ENCODE measurements at places on chromosomes 5 and 9. TPM values are rescaled to one million over a fixed set of nuclear protein-coding genes. Genes with fewer than 3 reads are reported as not detected.

Gene SAXO1
- not detected for total RNA-seq

Gene DMRT2
- total RNA-seq = 4.0 TPM

Gene LHX3
- total RNA-seq = not detected

Gene SLC6A3
- not detected for total RNA-seq

Gene LRRC19
- total RNA-seq = 0.78 TPM

Gene DMRT3
- total RNA-seq = not detected

Gene UGT3A2
- total RNA-seq = not detected

Gene PCDHA12
- total RNA-seq = 3.9 TPM

Gene INSL4
- total RNA-seq = not detected

Gene PCDHB2
- total RNA-seq = 2.0 TPM

Gene GRM6
- not detected for total RNA-seq

Gene SPAAR
- 7.3 TPM for total RNA-seq

Gene DMRTA1
- total RNA-seq = 3.3 TPM

Gene PLAC8L1
- not detected for total RNA-seq

Gene C9
- total RNA-seq = not detected

Gene STPG3
- total RNA-seq = not detected

Gene MTAP
- 25.1 TPM for total RNA-seq

Gene PCDHA9
- 1.3 TPM for total RNA-seq

Gene SCAMP1
- 15.8 TPM for total RNA-seq

Gene CDC25C
- not detected for total RNA-seq

Gene SVEP1
- total RNA-seq = 23.7 TPM

Gene F2RL1
- total RNA-seq = 20.2 TPM

Gene GFI1B
- total RNA-seq = not detected

Gene CBY3
- total RNA-seq = not detected

Gene SLC25A2
- total RNA-seq = not detected

Gene STK32A
- total RNA-seq = 9.1 TPM
